Activated CD4-positive, alpha-beta T cell treated with anti-CD3 and anti-CD28 coated beads, Interleukin-2, amount 50 U/mL, for 24 hours (primary cell): ENCODE measurements at places on chromosomes 2 and 18.

GRCh38 chr18:22558945-22559385 lies 141.2 kb upstream of the CTAGE1 start:
- no peak for DNase-seq

GRCh38 chr2:176490061-176490861 lies 221.0 kb downstream of the MTX2 start:
- no peak for DNase-seq

DNA sequence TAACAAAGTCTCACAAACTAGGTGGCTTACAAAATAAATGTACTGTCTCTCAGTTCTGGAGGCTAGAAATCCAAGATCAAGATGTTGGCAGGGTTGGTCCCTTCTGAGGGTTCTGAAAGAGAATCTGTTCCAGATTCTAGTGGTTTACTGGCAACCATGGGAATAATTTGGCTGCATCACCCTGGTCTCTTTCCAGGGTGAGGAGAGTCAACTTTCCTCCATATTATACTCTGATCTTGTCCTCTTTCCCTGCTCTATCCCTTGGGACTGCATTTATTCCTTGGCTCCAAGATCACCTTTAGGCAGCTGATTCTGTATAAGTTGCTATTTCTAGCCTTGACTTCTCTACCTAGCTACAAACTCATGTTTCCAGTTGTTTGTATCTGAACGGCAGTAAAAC lies 35.2 kb downstream of the SLC40A1 start:
- DNase-seq: no peak

DNA sequence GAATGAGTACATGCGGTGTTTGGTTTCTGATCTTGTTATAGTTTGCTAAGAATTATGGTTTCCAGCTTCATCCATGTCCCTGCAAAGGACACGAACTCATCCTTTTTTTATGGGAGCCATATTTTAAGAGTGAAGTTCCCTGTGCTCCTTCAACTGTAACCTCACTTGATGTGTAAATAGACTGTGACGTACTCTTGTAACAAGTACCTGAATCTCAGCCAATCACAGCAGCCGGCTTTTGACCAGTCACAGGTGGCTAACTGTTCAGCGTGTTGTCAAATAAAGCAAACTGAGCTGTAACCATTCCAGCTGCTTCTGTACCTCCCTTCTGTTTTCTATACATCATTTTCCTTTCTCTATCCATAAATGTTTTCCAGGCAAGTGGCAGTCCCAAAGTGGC lies 774.3 kb upstream of the HS6ST1 start:
- DNase-seq: no peak

GRCh38 chr2:102261467-102262135 lies 49.8 kb upstream of the IL1RL1 start:
- no peak for DNase-seq

- no peak for DNase-seq
Measured at GRCh38 chr18:12895014-12895413, 11.0 kb upstream of the PTPN2 start.

GRCh38 chr2:70043252-70043875 lies 43.9 kb upstream of the PCBP1 start:
- DNase-seq: no peak

GRCh38 chr2:72745679-72746368 lies 80.0 kb downstream of the EXOC6B start:
- no peak for DNase-seq

GRCh38 chr2:146916914-146917313 lies 927.9 kb upstream of the ACVR2A start:
- DNase-seq: no peak

GRCh38 chr2:127451981-127452380 lies 33.8 kb downstream of the PROC start:
- DNase-seq: no peak

DNA sequence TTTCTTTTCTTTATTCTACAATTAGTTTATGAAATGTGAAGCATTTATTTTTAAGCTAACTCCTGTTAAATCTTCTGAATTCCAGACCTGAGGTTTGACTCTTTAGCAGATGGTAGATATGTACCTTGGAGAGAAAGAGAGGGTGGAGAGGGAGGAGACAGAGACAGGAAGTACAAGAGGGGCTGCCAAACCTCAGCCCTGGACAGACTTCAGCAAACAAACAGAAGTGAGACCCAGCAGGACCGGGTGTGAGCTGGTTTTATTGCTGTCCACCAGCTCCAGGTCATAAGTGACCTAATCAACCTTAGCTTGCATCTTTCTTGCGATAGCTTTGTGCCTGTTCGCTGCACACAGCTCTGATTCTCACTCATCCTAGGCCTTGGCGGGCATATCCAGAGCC lies 168.6 kb downstream of the CNTNAP5 start:
- DNase-seq: no peak

GRCh38 chr18:3060667-3061580 lies 48.0 kb upstream of the LPIN2 start:
- peak; percentile 48 for DNase-seq

DNA sequence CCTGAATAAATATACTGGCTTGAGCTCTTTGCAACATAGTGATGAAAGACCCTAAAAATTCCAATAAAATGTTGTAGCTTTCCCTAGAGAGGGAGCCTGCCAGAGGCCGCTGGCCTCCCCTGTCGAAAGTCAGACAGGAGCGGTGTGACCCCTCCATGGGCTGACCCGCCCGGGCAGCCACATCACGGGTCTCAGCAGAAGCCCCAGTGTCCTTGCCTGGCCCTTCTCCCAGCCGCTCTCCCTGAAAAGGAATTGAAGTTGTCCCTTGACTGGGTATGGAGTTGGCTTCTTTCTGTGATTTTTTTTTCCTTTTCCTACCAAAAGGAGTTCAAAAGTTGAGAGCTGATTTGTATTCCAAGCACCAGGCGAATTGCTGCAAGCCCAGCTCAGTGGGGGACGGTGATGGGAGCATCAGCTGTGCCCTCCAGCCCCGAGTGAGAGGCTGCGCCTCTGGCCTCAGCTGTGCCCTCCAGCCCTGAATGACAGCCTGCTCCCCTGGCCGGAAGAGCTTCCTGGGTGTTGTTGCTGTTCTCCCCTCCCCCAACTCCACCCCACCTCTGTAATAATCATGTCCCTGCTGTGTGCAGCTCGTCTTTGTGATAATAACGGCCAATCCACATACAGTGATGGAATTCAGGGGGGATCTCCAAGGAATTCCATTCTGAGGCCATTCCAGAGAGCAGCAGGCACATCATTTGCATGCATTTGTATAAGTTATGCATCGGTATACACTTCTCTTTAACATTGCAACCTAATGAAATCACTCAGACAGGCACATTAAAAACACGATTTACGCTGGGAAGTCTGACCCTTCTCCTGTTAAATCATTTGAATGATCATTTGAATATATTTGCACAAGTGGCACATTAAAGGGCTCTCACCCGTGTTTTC lies 501.0 kb downstream of the EIPR1 start:
- DNase-seq: no peak

GRCh38 chr2:130393318-130393910 lies 37.6 kb downstream of the PTPN18 start:
- DNase-seq: no peak

DNA sequence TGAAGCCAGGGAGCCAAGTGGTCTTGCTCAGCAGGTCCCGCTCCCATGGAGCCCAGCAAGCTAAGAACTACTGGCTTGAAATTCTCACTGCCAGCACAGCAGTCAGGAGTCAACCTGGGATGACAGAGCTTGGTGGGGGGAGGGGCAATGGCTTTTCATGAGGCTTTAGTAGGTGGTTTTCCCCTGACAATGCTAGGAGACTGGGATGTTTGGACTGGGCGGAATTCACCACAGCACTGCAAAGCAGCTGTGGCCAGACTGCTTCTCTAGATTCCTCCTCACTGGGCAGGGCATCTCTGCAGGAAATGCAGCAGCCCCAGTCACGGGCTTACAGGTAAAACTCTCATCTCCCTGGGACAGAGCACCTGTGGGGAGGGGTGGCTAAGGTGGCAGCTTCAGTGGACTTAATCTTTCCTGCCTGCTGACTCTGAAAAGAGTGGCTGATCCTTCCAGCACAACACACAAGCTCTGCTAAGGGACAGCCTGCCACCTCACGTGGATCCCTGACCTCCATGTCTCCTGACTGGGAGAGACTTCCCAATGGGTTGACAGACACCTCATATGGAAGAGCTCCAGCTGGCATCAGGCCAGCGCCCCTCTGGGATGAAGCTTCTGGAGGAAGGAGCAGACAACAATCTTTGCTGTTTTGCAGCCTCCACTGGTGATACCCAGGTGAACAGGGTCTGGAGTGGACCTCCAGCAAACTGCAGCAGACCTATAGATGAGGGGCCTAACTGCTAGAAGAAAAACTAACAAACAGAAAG lies 349.7 kb upstream of the ST6GAL2 start:
- no peak for DNase-seq

DNA sequence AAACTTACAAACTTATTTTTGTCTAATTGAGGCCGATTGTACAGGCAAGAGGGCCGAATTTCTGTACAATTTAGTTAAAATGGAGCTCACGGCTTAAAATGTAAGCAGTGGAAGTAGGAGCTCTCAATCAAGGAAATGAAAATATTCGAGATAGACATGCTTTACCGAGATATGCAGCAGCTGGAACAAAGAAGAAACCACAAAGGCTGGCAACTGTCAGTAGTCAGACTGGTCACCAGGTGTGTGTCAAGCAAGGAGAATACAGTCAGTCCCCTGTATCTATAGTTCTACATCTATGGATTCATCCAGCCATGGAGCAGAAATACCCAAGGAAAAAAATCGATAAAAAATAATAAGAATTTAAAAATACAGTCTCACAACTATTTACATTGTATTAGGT lies 122.6 kb downstream of the WDSUB1 start:
- no peak for DNase-seq

- DNase-seq: no peak
Measured at GRCh38 chr18:59961070-59961469, 61.3 kb downstream of the PMAIP1 start.

- DNase-seq: no peak
Measured at GRCh38 chr18:75264926-75265597, 54.5 kb downstream of the TSHZ1 start.

DNA sequence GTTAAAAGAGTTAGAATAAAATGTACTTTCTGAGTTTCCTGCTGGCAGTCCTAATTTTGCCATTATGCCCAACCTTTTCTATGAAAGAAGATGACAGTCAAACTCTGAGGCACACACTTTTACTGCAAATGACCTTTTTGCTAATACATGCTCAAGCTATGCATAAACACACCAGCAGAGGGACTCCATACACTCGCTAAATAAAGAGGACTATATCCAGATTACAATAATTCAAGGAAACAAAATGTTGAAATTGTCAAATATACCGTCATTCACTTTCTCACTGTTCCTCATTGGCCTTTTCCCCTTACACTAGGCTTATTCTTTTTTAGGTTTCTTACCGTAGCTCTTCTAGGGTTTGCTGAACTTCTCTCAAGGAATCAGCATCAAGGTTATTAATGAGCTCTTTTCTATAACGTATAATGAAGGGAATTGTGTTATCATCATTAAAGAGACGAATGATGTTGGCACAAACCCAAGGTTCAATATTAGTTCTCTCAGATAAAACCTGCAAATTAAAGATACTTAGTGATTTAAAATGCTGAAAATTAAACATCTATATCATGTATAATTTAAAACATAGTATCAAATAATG lies 25.7 kb downstream of the SRBD1 start:
- DNase-seq: no peak

- DNase-seq: no peak
Measured at GRCh38 chr18:22613788-22614187, 196.1 kb upstream of the CTAGE1 start.

- no peak for DNase-seq
Measured at GRCh38 chr2:199469514-199470360, 12.0 kb upstream of the SATB2 start.

GRCh38 chr2:173978447-173978846 lies 13.3 kb upstream of the SP3 start:
- no peak for DNase-seq

DNA sequence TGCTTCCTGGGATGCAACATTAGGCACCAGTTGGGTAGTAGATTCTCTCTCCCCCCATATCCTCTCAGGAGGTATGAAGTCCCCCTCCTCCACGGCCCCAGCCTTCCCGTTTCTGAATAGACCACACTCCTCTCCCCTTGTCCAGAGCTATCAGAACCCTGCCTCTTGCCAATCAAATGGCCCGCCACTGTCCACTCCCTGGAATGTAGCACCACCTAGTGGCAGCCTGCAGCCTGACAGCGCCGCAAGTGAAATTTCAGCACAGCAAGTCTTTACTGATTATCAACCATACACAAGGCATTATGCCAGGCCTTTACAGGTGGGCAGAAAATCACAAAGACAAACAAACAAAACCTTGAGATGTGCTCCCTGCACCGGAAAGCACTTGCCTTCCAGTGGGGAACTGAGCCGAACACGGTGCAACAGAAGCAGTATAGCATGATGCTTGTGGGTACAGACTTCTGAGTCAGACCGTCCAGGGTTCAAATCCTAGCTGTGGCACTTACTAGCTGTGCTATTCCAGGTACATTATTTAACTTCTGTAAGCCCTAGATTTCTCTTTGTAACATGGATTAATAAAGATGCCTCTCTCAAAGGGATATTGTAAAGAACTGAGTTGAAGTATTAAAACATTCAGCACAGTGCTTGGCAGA lies 174.0 kb downstream of the SMAD2 start:
- peak; percentile 13 for DNase-seq

DNA sequence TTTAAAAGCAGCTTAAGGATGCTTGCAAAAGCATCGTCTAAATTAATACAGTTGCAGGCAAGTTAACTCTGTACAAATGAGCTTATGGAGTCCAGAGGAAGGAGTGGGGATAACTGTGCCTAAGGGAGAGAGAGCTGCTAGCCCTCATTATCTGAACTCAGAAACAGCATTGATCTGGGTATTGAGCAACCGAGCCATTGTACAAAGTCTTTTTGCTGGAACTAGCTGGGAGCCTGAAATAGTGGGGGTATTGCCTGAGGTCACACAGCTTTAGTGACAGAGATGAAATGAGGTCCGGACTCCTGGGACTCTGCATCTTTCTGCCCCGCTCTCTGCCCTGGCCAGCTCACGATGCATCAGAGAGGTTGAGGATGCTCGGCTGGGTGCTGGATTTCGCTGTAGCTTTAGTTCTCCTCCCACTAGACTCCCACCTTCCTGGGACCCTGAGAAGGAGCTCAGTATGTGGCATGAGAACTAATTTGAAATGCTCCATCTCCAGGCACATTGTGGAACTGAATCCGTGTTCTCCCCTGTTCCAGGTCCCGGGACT lies 67.5 kb upstream of the ATG16L1 start:
- DNase-seq: no peak

DNA sequence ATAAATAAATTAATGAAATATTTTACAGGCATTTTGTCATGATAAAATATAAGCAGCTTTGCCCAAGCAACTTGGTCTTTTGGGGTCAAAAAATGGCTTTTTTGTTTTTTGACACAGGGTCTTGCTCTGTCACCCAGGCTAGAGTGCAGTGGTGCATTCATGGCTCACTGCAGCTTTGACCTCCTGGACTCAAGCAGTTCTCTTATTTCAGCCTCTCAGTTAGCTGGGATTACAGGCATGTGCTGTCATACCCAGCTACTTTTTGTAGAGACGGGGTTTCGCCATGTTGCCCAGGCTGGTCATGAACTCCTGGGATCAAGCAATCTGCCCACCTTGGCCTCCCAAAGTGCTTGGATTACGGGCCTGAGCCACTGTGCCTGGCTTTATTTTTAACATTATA lies 51.0 kb downstream of the ABI2 start:
- no peak for DNase-seq
